Stimulated activated CD8-positive, alpha-beta memory T cell treated with anti-CD3 and anti-CD28 coated beads, Interleukin-15, amount 100 ng/mL, for 24 hours (primary cell): ENCODE measurements at places on chromosomes 3 and 15.

GRCh38 chr3:101979033-101979432 is 129.7 kb downstream of the NFKBIZ start:
- no peak for DNase-seq

DNA sequence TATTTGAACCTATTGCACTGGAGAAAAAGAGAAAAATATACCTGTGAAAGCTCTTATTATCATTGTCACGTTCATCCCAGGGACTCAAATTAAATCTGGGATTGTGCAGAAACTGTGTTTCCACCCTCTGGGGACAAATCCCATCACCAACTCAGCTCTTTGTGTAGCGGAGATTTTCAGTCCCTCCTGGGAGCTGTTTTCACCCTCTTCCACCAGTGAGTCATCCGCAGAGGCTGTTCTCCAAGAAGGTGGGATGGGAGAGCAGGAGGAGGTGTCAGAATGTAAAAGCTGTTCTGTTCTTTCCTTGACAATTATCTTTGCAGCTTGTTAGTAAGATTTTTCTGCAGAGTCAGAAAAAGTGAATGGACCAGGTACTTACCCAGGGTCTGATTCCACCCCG is 28.0 kb downstream of the SV2B start:
- no peak for DNase-seq

DNA sequence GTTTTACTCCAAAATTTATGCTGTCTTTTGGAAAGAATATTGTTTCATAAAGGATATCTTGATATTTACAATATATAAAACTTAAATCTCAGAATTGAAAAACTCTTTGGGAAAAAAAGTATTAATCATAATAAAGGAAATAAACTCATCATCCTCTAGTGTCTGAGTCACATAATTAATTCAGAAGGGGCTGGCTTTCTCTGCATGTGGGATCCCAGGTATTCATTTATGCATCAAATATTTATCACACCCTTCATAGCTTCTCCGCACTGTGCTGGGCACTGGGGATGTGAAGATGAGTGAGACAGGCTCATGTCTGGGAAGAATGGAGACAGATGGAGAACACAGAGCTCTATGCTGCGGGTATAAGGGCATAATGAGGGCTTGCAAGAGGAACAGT is 65.6 kb downstream of the CCNL1 start:
- no peak for DNase-seq

GRCh38 chr15:78715434-78715833 is 74.4 kb upstream of the CHRNB4 start:
- DNase-seq: no peak

GRCh38 chr3:73601011-73601410 is 23.7 kb downstream of the PDZRN3 start:
- DNase-seq: no peak

DNA sequence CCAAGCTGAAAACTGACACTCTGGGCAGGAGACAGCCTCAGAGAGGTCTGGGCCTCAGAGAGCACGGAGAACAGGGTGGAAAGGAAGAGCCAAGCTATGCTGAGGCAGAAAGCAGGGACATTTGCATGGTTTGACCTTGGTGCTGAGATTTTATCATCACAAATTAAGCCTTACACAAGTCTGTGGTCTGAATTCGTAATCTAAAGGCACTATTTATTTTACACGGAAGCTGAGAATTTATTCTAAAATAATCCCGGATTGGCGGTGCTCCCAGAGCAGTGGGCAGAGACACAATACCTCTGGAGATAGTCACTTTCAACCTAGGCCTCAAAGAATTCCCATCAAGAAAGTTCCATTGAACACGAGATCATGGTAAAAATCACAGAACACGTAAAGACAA is 47.5 kb downstream of the CFAP92 start:
- no peak for DNase-seq

GRCh38 chr3:141049681-141050080 is 1.5 kb upstream of the SPSB4 start:
- no peak for DNase-seq

DNA sequence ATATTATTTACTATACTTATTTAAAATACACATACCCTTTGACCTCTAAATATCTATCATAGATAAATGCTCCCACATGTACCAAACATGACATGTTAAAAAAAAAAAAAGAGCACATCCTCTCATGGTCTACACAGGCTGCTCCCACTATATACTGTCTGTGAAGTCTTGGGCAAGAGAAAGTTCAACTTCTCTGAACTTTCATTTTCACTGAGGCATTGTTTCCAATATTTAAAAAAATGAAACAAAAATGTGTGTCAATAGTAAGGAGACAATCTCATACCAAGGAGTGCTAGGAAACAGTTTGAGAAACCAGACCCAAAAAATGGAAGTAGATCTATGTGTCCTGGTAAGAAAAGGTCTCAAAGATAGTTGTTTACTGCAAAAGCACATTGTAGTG is 29.3 kb downstream of the SLC4A7 start:
- DNase-seq: no peak

GRCh38 chr15:59833366-59833765 is 144.2 kb upstream of the BNIP2 start:
- DNase-seq: no peak

GRCh38 chr3:188279502-188280335 is 125.8 kb downstream of the LPP start:
- DNase-seq: no peak

DNA sequence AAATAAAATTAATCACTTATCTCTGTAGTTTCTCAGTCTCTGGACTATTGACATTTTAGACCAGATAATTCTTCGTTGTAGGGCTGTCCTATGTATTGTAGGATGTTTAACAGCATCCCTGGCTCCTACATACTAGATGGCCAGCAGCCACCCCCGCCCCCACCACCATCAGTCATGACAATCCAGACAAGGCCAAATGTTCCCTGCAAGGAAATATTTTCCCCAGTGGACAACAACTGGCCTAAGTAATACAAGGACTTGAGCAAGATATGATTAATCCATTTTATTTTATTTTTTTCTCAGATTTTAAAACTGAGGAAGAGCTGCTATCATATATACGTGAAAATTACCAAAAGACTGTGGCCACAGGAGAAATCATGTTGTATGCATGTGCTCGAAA is 23.8 kb downstream of the TICRR start:
- no peak for DNase-seq

DNA sequence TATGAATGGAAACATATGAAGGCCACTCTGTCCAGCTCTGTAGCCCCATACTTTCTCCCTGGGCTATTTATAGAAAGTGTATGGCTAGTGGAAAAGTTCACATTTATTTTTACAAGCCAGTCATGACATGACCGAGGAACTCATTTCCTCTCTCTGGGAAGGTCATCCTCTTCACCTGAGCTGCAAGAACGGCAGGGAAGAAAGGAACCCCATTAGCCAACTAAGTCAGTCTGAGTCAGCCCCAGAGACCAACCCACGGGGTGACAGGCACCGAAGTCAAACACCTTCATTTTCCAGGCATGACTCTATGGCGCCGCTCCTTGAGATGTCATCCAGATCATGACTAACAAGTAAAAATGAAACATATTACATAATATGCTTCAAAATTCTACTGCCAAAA is 4.8 kb downstream of the PAQR9 start:
- no peak for DNase-seq

GRCh38 chr3:13785351-13785750 is 94.5 kb downstream of the WNT7A start:
- DNase-seq: no peak

DNA sequence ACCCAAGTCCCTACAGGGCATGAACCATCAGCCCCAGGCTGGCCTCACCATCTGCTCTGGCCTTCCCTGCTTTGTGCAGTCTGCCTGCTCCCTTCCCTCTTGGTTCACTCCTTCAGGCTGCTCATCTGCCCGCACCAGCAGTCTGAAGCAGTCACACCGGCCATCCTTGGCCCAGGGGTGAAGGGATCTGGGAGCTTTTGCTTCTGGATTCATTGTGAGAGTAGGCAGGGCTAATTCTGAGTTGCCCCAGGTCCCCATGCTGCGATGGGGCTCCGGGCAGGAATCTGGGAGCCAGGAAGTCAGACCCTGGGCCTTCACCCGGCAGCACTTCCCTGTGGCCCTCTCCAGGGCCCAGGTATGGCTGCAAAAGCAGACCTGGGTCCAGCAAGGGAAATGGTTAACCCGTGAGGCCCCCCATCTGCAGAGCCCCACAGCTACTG is 99.7 kb downstream of the VGLL4 start:
- no peak for DNase-seq

DNA sequence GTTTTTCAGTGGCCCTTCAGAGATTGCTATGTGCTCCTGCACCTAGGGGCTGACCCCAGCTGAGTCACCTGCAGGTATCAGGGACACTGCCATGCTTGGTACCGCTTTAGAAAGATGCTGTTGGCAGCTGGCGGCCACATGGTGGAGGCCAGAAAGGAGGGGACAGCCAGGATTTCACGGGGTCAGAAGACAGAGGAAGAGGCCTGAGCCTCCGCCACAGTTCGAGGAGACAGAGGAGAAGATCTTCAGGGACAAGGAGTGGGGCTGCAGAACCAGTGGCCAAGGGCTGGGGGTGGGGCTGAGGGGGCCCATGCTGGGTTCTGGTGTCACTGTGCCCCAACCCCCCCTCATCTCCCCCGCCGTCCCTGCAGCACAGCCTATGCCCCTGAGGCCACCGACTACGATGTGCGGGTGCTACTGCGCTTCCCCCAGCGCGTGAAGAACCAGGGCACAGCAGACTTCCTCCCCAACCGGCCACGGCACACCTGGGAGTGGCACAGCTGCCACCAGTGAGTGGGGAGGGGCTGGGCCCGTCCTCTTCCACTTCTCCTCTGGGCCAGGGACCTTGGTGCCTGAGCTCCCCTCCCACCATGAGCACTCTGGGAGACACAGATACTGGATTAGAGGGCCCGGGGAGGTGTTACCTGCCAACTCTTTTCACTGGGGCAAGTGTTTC is 19.9 kb downstream of the LOXL1 start:
- DNase-seq: no peak

DNA sequence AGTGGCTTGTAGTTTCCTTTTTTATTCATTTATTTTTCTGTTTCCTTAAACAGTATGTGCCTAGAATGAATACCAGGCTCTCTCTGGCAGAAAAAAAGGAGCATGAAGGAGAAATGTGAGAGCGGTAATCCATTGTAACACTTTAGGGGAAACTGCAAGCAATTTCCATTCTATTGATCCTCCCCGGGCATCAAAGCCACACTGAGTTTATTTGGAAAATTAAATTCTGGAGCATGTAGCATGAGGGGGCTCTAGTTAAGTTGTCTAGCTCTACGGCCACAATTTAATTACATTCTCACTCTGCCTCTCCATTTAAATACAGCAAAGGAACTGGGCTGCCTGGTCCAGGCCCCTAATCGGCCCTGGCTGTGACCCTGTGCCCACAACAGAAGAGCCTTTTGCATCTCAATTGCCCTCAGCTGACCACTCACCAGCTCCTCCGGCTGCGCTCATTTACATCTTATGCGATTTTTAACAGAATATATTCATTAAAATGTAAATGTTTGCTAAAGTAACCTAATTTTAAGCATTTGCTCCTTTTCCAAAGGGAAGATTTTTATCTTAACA is 72.9 kb downstream of the MEGF11 start:
- no peak for DNase-seq

DNA sequence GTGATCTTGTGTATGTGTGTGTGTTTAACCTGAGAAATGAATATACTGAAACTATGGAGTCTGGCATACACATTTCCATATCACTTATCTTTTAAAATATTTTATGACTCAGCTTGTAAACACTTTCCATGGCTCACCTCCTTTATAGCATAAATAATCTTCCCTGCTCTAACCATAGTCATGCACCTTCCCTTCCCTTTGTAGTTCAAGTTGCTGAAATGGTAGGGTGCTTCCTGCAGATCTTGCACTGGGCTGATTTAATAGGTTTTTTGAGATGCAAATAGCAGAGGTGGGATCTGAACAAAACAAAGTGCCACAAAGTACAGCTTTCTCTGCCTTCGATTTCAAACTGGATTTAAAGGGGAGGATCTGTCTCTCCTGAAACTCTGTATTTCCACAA is 712.7 kb upstream of the LMCD1 start:
- DNase-seq: no peak

DNA sequence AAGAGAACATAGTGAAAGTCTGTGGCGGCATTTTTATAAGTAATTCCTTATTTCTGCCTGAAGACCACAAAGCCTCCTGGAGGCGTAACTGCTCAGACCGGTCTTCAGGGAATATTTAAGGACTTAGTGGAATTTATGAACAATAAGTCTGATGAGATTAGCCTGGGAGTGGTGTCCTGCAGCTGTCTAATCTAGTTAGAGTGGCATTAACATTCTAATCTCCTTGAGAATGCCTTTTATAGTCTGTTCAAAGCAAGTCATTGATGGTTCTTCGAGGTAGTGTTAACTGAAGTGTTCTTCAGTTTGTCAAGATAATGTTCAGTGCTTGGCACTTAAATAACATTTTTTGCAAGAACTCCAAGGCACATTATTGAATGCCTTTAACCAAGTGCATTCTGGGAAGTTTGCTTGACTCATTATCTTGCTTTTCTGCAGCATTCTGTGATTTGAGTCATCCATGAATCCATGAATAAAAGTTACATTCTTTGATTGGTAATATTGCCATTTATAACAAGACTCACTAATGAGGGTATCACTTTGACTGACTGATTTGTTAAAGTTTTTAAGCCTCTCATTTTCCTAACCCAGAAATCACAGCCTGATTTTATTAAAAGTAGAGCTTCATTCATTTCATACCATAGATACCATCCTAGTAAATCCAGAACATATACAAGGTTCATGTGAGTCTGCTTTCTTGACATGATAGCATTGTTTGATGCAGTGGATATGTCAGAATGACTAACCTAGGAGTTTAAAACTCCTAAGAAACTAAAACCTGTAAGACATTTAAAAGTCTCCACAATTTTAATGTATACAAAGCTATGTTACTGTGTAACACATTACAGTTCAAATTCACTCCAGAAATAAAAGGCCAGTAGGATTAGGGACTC is 12.5 kb downstream of the RBM5 start:
- no peak for DNase-seq

- no peak for DNase-seq
Measured at GRCh38 chr3:120506076-120506827, 55.5 kb upstream of the FSTL1 start.

GRCh38 chr3:115488409-115488808 is 134.9 kb upstream of the GAP43 start:
- DNase-seq: no peak

GRCh38 chr15:56992725-56993124 is 74.3 kb downstream of the TCF12 start:
- DNase-seq: no peak

DNA sequence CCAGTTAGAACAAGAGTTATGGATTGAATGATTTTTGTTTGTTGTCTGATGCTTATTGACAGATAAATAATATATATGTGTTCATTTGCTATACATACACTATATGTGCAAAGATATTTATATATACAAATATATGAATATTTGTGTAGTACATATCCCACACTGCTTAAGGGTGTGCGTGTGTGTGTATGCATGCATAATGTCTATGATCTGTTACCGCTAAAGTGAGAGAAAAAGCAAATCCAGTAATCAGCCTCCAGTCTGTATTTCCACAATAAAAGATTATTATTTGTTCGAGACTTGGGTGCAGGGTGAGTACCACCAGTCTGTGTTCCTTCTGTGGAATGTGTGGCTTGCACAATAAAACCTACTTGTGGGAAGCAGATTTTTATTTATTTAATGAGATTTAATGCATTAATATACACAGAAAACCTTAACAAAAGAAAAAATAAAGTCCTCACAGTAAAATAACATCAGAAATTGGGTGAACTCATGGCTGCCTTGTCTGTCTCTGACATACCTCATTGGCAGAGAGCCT is 366.0 kb upstream of the TBL1XR1 start:
- DNase-seq: no peak

- no peak for DNase-seq
Measured at GRCh38 chr3:71265365-71265915, 318.1 kb downstream of the FOXP1 start.
